ENCODE measurements at places on chromosomes 2 and 18.

GRCh38 chr2:31335921-31336585 lies 78.5 kb downstream of the XDH start:
- no peak for DNase-seq

- no peak for DNase-seq
Observed at GRCh38 chr18:73962256-73962655, 185.4 kb downstream of the FBXO15 start.

DNA sequence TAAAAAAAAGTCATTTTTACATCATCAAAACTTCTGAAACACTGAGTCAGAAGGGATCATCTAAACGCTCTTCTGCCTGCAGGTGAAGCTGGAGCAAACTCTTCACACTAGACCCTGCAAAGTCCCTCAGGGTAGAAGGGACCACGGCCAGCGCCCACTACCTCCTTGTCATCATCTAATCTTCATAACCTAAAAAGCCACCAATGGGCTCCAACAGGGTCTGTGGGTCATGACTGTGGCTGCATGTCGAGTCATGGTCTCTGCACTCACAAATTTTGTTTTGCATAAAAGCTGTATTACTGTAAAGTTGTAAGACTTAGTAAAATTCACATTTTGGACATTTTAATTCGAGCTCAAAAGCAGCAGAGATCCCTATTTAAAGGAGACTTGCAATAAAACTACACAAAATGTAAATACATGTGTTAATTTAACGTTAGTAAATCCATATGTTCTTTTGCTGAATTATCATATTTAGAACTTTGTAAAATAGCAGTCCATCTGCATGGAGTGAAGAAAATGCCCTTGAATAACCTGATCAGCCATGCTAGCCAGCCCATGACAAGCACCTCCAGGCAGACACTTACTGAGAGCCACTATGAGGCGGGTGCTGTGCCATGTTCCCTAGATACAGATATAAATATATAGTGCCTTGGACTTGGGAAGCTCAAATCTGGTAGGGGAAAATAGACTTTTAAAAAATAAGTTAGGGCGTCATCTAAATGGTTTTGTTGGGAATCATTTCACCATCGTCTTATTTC lies 437.2 kb upstream of the LYPD1 start:
- no peak for DNase-seq

DNA sequence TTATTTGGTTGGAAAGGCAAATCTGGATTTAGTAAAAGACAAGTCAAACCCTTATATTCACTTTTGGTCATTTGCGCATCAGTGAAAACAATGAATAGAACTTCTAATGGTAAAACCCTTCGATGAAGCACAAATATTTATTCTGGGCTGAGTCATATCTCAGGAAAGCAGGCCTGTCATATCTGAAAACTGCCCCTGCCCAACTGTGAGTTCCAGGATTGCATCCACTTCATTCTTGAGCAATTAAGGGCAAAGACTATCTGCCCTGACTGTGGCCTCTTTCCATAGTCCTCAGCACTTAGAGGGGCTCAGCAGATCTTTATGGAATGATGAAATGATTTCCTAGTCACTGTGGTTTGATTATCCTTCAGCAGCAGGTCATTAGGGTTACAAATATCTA lies 795.2 kb upstream of the ID2 start:
- no peak for DNase-seq

- no peak for DNase-seq
Observed at GRCh38 chr2:151651274-151651673, 83.0 kb downstream of the NEB start.

DNA sequence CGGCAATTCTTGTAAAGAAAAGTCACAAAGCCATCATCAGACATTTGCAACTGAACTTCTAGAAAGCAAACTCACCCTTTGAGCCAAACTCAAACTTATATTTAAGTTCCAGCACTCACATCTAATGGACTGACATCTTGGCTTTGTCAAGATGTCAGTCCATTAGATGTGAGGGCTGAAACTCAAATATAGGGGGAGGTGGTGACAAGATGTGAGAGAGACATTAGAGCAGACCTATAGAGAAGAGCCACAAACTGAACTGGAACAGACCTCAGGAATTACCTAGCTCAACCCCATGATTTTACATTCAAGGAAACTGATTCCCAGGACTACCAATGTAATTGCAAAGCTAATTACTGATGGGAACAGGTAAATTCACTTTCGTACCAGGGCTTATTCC lies 543.8 kb downstream of the TNS1 start:
- no peak for DNase-seq

DNA sequence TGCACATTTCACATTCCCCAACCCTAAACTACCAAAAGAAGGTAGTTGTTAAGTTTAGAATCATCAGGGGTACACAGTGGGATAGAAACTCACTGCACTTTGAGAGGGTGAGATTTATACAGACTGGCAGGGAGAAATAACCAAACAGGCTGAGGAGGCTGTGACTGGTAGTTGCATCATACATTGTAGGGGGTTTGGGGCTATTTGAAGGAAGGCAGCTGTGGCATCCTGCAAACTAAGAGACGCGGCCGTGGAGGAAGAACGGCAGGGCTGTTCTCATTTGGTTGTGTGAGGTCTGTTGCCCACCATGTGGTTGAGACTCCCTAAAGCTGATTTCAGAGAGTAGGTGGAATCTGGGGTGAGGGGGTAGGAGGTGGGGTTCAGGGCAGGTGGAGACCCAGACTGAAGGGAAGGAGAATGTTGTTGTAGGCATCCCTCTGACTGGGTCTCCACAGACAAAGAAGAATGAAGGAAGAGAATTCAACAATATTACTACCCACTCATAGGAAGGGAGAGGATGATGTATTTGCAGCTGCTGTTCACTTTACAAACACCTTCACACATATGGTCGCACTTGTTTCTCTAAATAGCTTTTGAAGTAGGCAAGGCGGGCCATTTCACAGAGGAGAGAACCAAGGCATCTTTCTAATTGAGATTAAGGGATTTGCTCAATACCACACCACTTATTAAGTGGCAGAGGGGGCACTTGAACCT lies 170.9 kb upstream of the SIX2 start:
- DNase-seq, result no peak

DNA sequence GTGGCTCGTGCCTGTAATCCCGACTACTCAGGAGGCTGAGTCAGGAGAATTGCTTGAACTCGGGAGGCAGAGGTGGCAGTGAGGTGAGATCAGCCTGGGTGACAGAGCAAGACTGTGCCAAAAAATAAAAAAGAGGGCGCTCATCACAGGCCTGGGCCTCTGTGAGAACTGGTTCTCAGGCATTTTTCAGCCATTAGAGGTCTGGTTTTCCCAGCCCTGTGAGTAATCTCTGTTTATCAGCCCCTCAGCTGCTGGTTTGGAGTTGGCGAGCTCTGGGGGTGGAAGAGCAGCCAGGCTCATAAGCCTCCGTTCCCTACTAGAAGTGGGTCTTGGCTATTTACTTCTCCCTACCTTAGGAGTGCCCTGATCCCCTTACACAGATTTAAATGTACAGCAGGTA lies 53.1 kb downstream of the CHRNA1 start:
- DNase-seq, result no peak

- no peak for DNase-seq
Observed at GRCh38 chr2:162092008-162092390, 18.0 kb upstream of the DPP4 start.

DNA sequence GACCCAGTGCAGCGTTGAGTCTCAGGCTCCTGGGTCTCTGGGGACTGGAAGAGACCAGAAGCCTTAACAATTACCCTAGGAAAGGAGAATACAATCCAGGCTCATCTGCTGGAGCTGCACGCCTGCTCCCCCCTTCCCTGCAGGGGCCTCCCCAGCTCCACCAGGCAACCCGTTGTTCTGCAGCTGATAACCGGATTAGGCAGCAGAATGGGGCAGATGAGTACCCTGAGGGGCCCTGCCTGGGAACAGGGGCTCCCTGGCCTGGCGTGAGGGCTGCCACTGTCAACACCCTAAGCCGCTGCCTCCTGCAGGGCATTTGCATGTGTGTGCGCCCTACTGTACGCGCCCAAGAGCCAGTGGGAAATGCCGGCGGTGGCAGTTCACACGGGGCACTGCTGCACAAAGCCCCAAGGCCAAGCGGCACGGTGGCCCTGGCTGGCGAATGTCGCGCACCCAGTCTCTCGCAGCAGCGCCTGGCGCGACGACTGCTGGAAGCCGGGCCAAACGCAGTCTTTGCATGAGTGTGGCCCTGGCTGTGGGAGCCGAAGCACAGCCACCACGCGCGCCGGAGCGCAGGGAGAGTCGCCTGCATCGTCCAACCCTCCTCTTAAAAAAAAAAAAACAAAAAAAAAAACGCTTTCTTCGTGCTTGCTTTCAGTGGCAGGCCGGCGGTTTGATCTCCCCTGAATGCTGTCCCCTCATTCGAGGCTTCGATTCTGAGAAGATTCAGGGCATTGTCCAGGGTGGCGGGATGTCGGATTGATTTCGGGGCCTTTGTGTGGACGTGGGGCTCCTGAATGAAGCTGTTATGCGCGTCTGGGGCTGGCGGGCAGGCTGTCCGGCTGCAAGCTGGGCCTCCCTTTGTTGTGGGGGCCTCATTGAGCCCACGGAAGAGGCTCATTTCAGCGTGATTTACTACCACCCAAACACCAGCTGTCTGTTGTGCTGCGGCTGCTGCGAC lies 63.8 kb downstream of the SETBP1 start:
- DNase-seq, result no peak

DNA sequence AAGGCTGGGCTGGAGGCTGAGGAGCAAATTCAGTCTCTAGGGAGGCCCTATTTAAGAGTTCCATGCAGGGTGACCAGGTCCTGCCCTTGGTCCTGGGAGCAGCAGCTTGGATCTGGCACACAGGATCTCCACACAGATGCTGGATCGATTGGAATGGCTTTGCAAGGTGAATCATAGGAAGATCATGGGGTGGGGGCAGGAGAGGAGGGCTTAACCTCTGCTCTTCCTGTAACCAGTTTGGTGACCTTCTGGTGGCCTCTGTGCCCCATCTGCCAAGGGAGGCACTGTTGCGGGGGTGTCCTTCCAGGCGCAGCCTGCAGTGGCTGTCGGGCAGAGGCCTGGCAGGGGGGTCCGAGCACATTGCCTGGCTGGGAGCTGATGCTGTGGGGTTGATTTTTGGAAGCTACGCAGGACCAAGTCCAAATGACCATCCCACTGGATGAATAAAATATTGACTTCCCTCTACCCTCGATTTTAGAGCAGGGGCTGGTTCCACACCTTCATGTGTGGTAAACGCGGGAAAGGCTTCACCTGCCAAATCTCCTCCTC lies 79.7 kb downstream of the EDAR start:
- no peak for DNase-seq

DNA sequence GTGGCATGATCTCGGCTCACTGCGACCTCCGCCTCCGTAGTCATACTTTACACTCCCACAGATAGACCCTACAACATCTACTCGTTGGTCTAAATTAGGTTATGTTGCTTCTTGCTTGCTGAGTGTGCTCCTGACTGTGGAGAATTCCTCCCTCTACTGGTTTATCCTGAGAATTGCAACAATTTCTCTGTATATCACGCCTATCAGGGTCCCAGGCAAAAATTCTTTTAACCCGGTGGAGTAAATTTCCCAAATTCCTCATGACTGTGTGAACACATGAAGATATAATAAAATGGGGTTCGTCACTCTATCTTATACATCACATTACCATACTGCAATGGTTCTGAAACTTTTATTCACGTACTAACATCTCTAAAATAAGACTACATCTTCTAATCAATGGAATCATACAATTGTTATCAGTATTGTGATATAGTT lies 156.7 kb downstream of the EVA1A start:
- no peak for DNase-seq

- DNase-seq, result no peak
Observed at GRCh38 chr2:218701806-218702205, 8.8 kb upstream of the TTLL4 start.

GRCh38 chr2:239498981-239499634 lies 98.3 kb upstream of the HDAC4 start:
- DNase-seq, result no peak

DNA sequence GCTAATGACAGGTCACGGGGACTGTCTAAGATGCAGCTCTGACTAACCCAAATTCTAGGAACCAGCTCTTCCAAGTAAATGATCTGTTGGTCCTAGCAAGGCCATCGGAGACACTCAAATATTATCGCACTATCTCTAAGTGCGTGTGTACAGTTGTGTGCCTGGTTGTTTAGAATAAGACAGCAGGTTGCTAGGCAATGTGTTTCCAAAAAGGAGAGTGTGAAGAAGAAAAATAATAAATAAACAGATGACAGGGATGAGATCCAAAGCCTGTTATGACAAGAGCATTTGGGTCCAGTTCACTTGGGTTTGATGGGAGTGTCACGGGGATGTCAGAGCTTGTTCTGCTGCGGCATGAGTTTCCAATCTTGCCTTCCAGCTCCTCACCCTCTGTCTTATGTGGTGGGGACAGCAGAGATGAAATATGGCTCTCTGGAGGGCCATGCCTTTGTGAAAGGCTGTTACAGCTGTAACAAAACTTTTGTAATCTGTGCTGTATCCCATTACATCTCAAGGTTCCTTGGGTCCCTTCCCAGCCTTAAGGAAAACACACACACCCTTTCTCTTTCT lies 127.5 kb upstream of the TNP1 start:
- DNase-seq, result no peak

- no peak for DNase-seq
Observed at GRCh38 chr18:70600225-70600925, 311.5 kb downstream of the SOCS6 start.

- DNase-seq, result peak; percentile 80
Observed at GRCh38 chr2:218995972-218996711, 2.9 kb upstream of the CRYBA2 start.

GRCh38 chr2:1226766-1227165 lies 186.5 kb upstream of the TPO start:
- no peak for DNase-seq

DNA sequence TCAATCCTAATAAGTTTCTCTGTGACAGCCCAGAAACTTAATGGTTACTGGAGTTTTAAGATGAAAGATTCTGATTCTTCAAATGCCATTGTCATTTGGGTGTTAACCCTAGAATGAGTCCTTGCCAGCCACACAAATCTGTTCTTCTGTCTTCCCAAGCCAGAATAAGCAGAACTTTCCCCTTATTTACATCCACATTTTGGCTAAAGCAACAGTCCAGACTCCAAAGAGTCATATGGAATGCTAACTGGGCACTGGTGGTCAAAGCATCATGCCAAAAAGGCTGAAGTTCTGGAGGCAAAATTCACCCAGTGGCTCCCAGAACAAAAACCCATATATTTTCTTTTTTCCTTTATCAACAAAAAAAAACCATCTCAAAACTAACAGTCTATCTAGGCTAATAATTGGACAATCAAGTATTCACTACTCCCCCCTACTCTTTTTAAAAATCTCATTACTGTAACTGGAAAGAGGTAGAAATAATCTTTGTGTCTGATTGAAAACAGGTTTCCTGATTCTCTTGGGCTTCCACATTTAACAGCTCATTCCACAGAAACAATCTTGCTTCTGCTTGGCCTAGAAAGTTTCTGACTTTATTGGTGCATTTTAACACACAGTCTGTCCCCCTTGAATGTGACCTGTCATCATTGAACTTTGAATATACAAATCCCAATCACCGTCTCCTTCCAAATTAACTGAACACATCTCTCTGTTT lies 89.6 kb upstream of the SETBP1 start:
- no peak for DNase-seq

GRCh38 chr2:608297-608696 lies 68.9 kb downstream of the TMEM18 start:
- no peak for DNase-seq

All from CD4-positive, alpha-beta T cell treated with Interferon alpha-2 for 1 hour (primary cell).